ENCODE measurements at places on chromosomes 7 and 10. TPM values are rescaled to one million over a fixed set of nuclear protein-coding genes. Genes with fewer than 3 reads are reported as not detected.

The CALCR gene
- not detected for total RNA-seq

The GRM3 gene
- total RNA-seq: not detected

The TEX47 gene
- total RNA-seq: not detected

The OR2A5 gene
- total RNA-seq: not detected

The C7orf33 gene
- total RNA-seq: not detected

The ANXA8 gene
- 268 TPM for total RNA-seq

Data from tracheal epithelial cell (primary cell).